ENCODE measurements at places on chromosomes 7 and 10.

DNA sequence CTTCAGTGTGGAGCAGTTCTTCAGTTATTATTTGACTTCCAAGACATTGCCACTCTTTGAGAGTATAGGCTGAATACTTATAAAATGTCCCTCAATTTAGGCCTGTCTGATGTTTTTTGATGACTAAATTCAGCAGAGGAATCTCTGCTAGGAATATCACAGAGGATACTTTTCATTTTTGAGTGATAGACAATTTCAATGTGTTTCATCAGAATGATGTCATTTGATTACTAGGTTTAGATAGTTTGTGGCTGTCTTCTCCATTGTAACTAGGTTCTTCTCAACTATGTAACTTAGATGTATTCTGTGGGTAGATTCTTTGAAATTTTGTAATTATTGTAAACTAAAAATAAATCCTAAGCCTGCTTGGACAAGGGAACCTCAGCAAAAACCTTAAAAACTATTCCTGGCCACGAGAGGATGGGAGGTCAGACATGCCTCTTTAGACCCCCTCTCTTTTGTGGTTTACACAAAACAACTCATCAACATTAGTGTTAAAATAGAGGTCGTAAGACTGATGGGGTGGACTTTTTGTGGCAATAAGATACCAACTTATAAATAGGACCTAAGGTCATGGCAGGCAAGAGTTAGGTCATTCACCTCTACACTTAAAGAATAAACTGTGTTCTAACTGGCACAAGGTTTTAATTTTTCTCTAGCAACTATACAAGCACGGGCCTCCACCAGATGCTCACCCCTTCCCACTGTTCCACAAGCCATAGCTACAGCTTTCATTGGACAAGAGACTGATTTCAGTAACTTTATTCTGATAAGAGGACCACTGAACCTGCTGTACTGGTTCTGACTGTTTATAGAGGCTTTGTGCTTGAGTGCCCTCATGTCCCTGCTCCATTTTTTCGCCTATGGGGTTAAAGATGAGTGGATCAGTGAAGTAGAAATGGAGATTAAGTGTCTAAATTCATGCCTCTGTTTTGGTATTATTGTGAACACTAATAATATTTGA is 33.7 kb downstream of the CYP2C8 start:
- no peak for DNase-seq

GRCh38 chr7:27115221-27116026 is 12.9 kb upstream of the HOXA2 start:
- no peak for DNase-seq

GRCh38 chr7:128665057-128665456 is 7.0 kb upstream of the GARIN1A start:
- no peak for DNase-seq

DNA sequence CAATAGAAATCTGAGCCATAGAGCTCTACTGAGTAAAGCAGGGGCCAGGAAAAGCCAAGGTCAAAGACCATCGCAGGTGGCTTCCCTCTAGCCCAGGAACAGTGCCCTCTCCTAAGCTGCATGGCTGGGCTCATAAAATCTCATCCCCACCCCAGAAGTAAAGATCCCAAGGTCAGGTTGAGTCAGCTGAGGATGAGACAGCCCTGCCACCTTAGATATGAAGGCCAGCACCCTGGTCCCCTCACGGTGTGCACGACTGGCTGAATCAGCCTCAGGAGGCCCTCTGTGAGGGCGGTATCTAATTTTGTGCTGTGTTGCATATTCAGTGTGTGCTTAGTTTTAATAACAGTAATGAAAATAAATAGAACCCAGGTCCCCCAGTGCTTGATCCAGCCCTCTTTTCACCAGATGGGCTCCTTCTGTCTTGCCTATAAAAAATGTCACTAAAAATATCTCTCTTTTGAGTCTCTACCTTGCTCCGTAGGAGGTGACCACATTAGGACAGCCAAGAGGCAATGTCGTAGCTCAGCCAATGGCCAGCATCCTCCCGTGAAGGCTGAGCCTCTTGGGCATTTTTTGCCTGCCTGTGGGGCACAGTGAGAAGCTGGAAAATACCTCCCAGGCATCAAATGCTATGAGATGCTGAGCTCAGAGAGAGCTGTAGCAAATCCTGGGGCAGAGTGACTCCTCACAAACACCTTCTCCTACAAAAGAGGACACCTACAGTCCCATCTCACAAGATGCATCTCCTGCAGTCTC is 424.0 kb downstream of the PLXNA4 start:
- no peak for DNase-seq
